Astrocyte (in vitro differentiated cells and primary cell): ENCODE measurements at places on chromosomes 3 and 15. TPM values are rescaled to one million over a fixed set of nuclear protein-coding genes. Genes with fewer than 3 reads are reported as not detected.

DNA sequence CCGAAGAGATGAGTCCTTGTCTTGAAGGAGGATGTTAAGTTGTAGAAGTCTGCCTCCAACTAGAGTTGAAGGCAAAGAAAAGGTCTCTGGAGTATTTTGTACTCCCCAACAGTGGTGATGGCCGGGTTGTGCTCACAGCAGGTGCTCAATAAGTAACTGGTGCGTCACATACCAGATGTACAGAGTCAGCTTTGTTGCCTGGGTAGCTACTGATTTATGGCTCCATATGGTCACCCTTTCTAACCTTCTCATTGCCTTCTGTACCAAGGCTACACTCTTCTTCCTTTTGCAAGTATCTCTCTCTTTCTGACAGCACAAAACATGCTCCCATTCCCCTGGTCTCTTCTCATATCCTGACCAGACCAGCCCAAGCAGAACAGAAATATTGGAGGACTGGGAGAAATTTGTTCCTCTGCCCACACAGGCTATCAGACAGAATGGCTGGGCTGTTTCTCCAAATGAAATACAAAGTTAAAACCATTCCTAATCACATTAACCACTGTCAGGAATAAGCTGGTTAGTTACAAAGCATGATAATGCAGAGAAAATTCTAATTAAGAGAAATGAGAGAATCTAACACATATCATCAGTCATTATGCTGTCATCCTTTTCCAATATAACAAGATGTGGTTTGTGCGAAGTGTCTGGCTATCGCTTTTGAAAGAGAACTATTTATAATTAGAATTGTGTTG lies 150.1 kb upstream of the LRRN1 start:
- no peak for DNase-seq

GRCh38 chr3:117892431-117892841 lies 1142.2 kb downstream of the IGSF11 start:
- peak; percentile 79 for DNase-seq

DNA sequence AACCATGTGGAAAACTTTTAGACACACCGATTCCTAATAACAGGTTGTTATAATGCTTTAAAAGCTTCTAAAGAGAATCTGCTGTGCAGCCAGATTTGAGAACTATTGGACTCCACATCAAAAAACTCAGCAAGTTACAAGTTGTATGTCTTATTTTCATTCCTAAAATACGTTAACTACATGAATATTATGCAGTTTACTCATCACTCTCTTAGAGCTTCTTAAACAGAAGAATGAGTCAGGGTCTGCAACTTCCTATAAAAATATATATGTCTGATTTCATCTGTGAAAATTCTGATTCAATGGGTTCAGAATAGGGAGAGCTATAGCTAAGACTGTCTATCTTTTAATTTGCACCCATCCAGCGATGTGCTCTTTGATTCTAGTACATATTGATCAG lies 244.2 kb upstream of the EPHA3 start:
- peak; percentile 60 for DNase-seq

DNA sequence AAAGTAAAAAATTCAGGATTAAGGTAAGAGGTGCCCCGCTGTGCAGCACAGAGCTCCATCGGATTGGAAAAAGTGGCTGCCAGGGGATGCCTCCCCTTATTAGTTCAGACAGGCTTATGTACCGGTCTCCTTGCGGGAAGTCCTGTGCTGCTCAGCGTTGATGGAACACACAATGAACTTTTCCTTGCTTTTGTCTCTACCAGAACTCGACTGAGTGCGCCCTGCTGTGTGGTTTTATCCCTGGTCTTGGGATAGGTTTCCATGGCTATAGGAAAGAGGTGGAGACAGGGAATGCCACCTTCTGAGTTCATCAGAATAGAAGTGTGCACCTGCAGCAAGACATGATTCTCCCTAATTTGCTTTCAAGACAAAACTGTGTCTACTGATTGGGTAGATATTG lies 745.9 kb upstream of the CFAP20DC start:
- no peak for DNase-seq

- DNase-seq: peak; percentile 7
These were observed 4.6 kb downstream of the TMEM108 start for GRCh38 chr3:133042778-133043177.

DNA sequence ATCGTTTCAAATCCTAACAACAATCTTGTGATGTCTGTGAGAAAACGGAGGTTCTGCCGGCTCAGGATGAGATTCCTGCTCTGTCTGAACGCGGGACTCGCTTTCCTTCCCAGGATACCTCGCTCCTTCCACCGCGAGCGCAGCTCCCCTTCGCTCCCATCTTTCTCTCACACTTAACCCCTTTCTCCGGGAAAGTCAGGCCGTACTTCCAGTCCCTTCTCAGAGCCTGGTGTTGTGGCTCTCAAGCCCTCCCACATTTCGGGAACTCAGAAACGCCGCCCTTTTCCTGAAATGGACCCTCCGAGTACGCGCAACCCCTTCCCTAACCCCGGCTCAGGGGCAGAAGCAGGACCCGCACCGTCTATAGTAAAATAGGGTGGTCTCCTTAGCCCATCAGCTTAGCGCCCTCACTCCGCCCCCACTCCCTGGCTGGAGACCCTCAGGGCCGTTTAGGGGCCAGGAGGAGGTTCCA lies 378 bp upstream of the FEM1B start:
- peak; percentile 52 for DNase-seq

DNA sequence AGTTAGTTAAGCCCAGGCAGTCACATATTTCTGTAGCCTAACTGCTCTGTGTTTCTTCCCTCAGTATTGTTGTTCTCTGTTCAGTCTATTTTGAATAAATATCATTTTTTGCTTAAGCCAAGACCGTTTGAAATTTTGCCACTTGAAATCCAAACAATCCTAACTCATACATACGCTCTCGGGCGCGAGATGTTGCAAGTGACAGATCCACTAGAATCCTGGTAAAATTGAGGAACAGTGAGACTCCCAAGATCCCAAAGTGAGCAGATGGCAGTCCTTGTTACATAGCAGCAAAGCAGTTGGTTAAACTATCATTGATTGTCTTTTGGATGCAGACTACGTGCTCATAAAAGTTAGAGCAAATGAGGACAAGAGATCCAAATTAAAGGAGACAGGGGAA lies 625.4 kb downstream of the TBL1XR1 start:
- DNase-seq: no peak

DNA sequence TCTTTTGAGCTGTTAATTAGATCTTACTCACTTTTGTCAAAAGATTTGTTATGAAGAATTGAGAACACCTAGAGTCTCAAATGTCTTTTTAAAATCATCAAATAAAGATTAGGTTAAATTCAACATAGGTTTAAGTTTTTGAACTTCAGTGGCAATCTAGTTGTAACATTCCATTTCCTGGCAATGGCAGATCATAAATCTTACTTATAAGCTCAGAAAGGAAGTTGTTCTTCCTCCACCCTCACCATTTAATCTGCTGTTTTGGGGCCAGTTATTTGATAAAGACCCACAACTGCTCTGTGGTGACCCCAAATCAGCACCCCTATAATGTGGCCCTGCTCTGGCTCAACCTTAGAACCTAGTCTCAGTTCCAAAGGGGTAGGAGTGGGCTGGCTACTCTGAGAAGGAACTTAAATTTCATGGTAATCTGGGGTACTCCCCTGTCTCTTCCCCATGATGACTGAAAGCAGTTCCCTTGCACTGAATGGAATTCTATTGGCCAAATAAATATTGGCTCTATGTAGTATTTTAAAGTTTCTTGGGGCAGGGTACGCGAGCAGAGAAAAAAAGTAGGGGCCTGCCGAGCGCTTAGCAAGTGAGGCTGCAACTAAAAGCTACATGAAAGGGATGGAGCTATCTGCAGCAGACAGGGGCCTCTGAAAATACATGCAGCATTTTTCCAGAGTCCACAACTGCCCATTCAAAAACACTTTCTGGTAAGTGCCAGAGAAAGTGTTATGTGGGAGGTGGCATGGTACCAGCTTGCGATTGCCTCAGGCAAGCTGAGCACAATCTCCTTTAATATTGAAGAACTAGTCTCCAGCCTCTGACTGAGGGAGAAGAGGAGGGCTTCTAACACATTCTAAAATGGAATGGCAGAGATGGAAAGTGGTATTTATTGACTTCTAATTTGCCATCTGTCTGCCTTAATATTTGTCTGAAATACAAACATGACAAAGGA lies 103.6 kb upstream of the RASGRP1 start:
- no peak for DNase-seq

GRCh38 chr3:104368760-104369159 lies 997.9 kb upstream of the ALCAM start:
- no peak for DNase-seq

- no peak for DNase-seq
These were observed 734 bp upstream of the WDR76 start for GRCh38 chr15:43826029-43826507.

- peak; percentile 36 for DNase-seq
These were observed 21.4 kb upstream of the NR2C2 start for GRCh38 chr3:14925729-14926591.

DNA sequence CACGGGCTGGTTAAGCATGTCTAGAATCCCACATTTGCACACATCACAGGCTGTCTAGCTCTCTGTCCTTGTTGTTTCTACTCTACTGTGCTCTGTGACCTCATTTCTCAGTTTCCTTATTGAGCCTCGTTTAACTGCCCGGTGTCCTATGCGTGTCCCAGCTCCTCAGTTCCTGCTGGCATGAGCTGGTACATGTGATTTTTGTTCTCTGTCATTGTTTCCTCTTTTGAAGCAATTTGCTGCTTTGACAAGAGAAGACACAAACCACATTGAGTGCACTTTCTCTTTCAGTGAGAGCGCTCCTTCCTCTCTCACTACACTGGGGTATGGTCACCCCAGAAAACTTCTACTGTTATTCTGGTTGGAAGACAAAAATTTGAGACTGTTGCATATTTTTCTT lies 563.5 kb downstream of the PDCD6IP start:
- no peak for DNase-seq

- no peak for DNase-seq
These were observed 549.5 kb downstream of the NTRK3 start for GRCh38 chr15:87707071-87707470.

- DNase-seq: peak; percentile 60
These were observed 25.5 kb downstream of the ASB7 start for GRCh38 chr15:100627789-100628395.

- peak; percentile 96 for DNase-seq
These were observed 60.4 kb upstream of the RBM5 start for GRCh38 chr3:50028346-50028745.

GRCh38 chr3:58307639-58308215 lies 1.4 kb downstream of the HTD2 start:
- peak; percentile 50 for DNase-seq

DNA sequence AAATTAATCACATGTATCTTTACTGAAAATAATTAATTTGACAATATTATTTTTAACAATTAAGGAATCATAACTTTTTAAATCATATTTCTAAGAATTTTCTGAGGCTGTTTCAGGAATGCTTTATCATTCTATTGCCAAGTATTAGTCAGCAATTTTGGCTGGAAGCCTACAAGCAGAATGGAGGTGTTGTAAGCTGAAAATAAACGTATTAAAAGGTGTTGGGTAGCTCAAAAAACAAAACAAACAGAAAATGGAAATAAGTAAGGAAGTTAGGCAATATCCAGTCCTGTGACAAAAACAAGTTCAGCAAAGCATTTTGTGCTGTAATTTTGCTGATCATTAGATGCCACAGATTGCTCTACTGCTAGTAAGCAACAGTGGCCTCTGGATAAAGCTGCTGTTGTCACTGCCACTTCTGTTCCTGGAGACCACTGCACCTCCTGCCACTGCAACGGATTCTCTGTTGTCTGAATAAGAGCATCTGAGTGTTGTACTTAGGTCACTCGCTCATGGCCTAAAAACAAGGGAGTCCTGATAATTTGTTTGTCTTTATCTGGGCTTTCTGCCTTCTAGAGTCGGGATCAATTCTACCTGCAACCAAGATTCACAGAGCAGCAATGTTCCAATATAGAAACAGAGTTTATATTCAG lies 63.5 kb upstream of the SLITRK3 start:
- peak; percentile 10 for DNase-seq

GRCh38 chr3:128551451-128551850 lies 58.5 kb upstream of the GATA2 start:
- DNase-seq: no peak

DNA sequence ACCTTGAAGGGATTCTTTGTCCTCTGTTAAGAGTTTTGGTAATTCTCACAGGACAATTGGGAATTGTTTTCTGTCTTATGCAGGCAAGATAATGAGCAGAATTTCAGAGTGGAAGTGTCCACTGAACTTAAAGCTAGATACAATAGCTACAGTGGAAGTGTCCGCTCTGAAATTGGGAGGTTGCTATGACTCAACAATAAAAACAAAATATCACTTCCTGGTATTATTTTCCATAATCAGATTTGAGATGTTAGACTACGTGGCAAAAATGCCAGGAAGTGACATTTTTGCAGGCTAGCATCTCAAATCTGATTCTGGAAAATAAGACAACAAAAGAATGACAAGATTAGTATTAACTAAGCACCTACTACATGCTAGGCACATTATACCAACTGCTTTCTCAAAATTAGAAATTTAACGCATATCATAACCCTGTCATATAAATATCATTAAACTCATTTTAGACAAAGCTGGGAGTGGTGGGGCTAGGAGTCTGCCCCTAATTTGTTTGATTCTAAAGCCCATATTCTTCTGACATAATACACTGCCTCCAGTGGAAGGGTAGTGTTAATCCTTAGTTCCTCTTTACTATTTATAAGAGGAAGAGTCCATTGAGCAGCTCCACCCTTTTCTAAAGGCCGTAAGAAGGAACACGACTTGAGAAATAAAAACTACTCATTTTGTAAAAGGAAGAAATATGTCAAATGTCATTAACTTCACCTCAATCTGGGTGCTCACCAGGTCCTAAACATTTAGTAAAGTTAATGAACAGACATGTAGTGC lies 266.9 kb upstream of the STT3B start:
- DNase-seq: no peak

GRCh38 chr15:31215490-31216214 lies 111.0 kb upstream of the KLF13 start:
- DNase-seq: peak; percentile 12

DNA sequence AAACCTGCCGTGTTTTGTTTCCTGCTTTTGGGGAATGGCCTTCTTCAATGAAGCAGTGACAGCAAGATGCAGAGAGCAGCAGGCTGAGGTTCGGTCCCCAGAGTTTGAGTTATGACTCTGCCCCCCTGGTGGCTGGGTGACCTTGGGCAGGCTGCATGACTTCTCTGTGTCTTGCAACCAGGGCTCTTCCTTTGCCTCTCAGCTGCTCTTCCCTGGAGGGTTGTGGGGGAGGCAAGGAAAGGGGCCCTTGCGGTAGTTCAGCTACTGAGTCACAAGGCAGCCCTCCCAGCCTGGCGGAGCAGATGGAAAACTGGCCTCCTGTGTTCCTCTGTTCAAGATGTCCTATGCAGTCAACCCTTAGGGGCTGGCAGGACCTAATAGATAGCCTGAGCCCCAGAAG lies 17.1 kb downstream of the CTXND1 start:
- DNase-seq: no peak

SEMA5B gene
- total RNA-seq: 1.0 and 2.1 TPM in 2 replicates

CFAP161 gene
- total RNA-seq: 0.27 TPM in 1 of 2 replicates, not detected in the other

PAQR9 gene
- 0.22 and 0.23 TPM in 2 replicates for total RNA-seq

FRMD5 gene
- 17.0 and 19.6 TPM in 2 replicates for total RNA-seq

RTP4 gene
- total RNA-seq: 1.2 TPM in 2 replicates

ITGA11 gene
- 193 and 369 TPM in 2 replicates for total RNA-seq
